Stimulated activated CD8-positive, alpha-beta memory T cell treated with anti-CD3 and anti-CD28 coated beads, Interleukin-4, amount 100 ng/mL, for 1 hour (primary cell): ENCODE measurements at places on chromosomes 6 and 20.

DNA sequence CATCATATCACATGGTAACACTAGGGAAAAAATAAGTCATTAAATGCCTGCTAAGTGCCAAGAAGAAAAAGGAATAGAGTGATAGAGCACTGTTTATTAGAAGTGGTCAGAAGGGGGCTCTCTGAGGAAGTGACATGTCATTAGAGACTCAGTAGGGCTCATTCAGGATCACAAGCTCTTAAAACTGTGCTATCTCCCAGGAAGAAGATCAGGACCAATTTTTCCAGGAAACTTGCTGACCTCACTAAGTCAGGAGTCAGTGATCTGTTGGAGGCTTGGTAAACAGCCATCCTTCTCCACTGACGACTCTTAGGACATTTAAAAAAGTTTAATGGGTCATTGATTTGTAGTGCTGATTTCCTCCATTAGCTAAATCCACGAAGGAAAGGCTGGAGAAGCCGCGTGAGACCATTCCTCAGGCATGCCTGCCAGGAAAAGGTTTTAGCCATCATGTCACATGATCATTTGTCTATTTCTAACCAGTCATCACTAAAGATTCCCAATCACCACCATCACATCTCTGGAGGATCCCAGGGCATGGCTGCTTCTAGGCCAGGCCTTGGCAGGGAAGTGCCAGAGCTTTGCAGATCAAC is 5.9 kb upstream of the PTPN1 start:
- no peak for DNase-seq

- DNase-seq: no peak
Measured at GRCh38 chr6:41966961-41967311, 25.3 kb upstream of the CCND3 start.

GRCh38 chr20:32911355-32911754 is 52.6 kb downstream of the EFCAB8 start:
- DNase-seq: no peak

GRCh38 chr6:153553627-153554026 is 422.5 kb upstream of the RGS17 start:
- no peak for DNase-seq

DNA sequence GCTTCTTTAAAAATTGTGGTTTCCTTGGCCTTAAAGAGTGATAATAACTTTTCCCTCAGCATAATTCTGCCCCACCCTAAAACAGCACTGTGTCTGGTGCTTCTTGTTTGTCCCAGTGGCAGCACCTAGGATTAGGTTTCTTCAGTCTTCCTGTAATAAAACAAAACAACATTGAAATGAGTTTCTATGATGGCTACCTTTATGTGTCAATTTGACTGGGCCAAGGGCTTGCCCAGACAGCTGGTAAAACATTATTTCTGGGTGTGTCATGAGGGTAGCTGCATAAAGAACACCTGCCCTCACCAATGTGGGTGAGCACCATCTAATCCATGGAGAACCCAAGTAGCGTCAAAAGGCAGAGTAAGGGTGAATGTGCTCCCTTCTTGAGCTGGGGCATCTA is 117.8 kb downstream of the QRSL1 start:
- DNase-seq: no peak

DNA sequence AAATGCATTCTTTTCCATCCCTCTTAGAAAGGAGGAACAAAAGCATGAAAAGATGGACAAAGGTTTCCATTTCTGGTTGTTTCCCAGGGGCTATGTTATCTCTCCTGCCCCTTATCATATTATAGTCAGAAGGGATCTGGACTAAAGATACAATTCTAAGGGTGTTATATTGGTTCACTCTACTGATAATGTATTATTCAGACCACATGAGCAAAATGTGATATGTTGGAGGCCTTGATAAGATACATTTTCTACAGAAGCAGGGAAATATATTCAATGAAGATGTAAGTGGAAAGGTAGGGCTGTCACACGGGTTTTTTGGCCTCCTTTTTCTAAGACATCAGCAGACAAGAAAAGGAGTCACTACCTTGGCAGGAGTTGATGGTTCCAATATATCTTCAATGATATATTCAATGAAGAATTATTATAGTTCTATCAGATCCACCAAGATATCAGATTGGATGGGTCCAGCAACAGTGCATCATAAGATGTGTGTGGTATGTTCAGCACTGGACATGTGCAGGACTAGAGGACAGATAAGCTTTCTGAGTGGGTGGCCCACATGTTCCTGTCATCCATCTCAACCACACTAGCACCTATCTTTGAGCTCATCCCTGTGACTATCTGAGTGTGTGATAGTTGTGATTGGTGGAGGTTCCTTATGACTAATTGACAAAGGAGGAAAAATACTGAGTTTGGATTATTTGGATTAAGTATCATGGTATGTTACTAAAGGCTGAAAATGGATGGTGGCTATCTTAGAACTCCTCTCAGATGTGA is 5.7 kb upstream of the ZKSCAN3 start:
- no peak for DNase-seq

GRCh38 chr6:140847262-140847645 is 1285.5 kb upstream of the GJE1 start:
- no peak for DNase-seq

DNA sequence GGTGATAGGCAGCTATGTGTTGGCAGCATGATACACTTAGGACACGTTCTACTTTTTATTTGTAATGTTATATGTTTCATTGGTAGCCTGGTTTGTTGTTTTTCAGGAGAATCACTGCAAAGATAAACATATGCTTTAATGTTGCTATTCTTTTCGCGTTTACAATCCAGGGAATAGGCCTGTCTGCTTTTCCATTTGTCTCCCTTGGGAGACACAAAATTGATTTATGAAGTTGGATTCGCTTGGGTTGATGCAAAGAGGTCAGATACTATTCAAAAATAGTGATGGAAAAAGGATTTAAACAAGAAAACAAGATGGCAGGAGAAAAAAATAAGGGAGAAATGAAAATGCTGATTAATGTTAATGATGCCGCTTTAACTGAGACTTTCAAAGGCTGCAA is 179.5 kb upstream of the SOX4 start:
- DNase-seq: no peak

DNA sequence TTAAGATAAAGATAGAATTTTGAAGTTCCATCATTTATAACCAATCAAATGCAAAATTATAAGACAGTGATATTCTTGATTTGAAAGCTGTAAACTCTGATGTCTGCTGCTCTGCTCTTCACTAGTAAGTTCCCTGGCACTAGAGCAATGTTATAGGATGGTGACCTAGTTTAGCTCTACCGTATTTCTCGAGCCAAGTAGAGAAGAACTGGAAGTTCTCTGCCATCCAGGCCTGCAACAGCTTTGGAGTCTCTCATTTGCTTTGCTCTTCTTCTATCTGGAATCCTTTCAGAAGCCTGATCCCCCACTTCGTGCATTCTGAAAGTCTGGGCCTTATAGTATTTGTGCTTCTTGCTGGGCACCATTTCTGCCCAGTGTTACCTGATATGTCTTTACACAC is 100.3 kb downstream of the PLCB1 start:
- no peak for DNase-seq

DNA sequence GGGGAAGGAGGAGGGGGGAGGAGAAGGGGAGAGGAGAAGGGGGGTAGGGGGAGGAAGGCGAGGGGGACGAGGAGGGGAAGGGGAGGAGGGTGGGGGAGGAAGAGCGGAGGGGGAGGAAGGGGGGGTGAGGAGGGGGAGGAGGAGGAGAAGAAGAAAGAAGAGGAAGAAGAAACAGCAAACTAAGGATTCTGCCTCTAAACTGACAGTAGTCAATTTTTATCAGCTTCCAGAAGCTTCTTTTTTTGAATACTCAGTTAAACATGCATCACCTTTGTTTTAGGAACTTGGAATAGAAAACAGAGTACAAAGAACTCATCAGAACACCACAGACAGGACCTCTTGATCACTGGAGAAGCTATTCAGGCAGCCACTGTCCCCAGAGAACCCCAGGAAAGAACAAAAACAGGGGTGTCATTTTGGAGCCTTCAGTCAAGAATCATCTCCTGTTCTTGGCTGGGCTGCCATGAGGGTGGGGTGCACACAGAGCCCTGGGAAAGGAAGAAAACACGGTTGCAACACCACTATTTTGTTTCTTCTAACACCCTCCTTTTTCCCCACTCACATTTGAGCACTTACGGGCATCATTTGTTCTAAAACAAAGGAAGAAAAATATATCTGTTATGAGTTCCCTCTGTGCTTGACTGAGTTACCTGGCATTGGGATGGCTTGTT is 67.4 kb downstream of the TMEM170B start:
- no peak for DNase-seq

- DNase-seq: no peak
Measured at GRCh38 chr20:41050361-41051008, 21.9 kb downstream of the TOP1 start.

- DNase-seq: no peak
Measured at GRCh38 chr6:158894193-158894592, 75.0 kb upstream of the EZR start.

- no peak for DNase-seq
Measured at GRCh38 chr20:38965264-38965663, 3.1 kb downstream of the DHX35 start.

DNA sequence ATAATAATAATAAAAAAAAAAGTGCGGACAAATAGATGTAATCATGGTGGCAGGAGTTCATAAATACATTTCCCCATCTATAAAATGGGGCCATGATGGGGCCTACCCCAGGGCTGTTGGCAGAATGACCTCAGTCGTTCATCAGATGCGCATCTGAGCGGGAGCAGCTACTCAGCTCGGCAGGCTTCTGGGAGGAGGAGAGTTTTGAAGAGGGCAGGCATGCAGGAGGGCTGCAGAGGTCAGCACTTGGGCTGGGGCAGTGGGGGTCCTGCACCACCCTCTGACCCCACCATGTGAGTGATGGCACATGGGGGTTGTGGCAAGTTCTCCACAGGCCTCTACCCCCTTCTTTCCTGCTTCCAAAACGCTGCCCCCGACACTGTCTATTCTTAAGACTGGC is 373.5 kb downstream of the ZFAND3 start:
- DNase-seq: no peak

- DNase-seq: no peak
Measured at GRCh38 chr20:44336725-44337380, at the start of gene R3HDML. R3HDML (plus strand) TSS chr20:44337043; CDS start chr20:44337158, 115 bp downstream.

- DNase-seq: no peak
Measured at GRCh38 chr6:144378437-144378836, 93.3 kb downstream of the UTRN start.

GRCh38 chr20:34396408-34396807 is 33.3 kb downstream of the ITCH start:
- DNase-seq: no peak

DNA sequence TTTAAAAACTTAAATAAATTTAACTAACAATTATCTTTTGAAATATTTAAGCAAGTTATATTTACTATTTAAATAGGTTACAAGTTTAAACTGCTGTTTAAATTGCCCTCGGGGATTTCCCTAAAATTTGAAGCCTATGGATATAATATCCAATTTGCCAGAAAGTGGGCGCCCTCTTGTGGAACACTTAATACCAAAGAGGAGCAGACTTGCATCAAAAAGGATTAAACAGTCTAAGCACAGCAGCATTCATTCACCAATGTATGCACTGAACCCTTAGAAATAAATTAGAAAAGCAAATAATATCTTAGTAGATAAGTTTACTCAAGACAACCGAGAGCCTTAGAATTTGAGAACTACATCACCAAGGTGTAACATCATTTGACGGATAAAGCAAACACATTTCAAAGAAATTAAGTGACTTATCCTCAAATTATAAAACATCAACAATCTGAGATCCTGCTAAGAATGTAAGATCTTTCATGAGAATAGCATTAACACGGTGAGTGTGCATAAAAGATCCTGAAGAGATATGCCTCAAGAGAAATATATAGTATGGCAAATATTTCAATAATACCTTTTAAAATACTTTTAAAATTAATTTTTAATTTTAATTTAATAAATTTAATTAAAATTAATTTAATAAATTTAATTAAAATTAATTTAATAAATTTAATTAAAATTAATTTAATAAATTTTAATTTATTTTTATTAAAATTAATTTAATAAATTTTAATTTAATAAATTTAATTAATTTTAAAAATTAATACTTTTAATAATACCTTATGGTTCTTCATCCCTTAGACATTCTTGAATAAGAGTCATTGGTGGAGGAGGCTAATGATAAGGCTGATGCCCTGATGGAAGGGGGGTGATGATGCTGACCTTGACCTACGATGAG is 11.5 kb upstream of the MEP1A start:
- no peak for DNase-seq

DNA sequence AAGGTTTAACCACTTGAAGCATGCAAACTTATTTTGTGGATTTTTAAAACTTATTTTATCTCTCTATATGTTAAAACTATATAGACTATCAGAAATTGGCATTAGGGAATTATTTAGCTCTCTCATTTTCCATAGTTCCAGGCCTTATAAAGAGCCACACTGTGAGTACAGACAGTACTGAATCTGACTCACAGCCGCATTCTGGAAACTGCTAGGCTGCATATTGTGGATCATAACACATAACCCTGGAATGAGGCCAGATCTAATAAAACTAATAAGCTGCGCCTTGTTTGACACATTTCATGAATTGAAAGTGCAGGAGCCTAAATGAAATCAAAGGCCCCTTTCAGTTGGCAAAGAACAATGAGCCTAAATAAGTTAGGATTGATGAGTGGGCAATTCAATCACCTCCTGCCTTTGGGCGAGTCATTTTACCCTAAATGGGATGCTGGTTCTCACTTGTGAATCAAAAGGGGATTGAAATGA is 308.4 kb downstream of the PACRG start:
- DNase-seq: no peak

DNA sequence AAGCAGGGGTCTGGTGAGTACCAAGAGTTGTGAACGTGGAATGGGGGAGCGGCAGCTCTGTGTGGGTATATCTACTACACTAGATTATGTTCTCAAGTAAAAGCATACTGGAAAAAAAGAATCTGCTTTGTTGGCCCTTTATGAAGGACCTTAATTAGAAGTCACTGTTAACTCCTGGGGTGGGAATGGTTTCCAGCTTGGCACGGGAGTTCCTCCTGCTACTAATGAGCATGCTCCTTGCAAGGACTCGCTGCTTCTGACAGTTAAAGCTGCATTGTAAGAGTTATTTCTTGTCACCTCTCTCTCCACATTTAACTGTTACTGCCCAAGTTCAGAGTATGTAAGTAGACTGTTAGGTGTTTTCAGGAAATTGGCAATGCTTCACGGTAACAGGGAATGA is 292.7 kb downstream of the ZFAND3 start:
- no peak for DNase-seq

DNA sequence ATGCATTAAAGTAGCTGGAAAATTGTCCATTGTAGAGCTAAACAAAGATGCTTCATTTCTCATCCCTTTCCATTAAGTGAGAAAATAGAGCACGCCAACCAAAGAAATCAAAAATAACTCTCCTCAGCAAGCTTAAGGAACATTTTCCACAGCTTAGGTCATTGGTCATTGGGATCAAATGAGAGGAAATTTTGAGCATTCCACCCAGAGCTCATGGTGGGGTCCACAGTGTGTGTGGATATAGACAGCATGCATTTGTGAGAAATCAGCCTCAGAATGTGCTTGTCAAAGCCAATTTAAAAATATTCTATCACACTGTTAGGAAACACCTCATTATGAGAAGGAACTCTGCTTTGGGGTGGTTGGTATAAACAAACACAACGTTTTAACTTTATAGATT is 97.2 kb downstream of the HDGFL1 start:
- DNase-seq: no peak
